ENCODE measurements at places on chromosomes 12 and 14.

DNA sequence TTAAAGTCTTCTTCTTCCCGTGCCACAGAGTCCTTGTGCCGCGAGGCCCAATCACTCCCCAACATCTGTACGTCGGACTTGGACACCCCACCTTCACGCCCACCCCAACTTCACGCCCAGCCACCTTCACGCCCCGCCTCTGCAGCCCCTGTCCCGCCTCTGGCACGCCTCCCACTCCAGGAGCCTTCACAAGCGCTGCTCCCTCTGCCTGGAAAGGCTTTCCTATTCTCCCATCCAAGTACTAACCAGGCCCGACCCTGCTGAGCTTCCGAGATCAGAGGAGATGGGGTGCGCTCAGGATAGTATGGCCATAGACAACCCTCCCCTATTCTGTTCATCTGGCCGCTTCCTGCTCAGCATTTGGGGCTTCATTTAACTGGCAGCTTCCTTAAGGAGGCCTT lies 17.3 kb upstream of the EIF5 start:
- DNase-seq: no peak

GRCh38 chr12:109232731-109233130 lies 76.4 kb downstream of the FOXN4 start:
- peak; percentile 13 for DNase-seq

DNA sequence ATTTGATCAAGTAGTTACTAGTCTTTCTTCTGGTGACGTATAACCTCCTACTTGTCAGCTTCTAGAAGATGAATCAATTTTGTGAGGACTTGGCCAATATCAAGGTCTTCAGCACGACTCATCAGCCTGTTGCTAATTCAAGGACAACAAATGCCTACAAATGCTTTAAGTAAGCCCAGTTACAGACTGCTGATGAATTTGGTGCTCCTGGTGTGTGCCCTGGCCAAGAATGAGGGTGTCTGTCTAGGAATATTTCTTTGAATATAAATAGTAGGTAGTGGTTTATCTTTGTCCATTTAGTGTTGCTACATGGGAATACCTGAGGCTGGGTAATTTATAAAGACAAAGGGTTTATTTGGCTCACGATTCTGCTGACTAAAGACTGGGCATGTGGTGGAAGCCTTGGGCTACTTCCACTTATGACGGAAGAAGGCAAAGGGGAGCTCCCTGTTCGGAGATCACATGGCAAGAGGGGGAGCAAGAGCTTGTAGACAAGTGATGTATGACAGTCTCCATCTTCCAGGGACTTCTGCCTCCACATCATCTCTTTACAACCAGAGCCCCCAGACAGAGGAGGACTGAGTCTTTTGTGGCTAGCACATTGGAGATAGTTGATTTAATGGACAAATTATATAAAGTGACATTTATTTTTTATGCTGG lies 180.2 kb downstream of the CRADD start:
- no peak for DNase-seq

DNA sequence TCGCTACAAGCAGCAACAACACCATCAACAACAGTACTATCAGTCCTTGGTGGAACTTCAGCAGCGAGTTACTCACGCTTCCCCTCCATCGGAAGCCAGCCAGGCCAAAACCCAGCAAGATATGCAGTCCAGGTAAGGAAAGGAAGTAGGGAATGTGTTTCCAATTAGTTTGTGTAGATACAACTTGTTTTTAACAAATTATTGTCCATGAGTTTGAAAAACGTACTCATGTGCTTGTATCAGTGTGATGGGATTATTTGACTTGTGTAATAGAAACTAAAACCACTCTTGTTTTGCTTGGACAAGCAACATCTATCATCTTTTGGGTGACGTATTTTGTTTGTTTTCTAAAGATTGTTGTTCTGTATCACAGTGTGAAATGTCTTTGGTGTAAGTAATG lies 137.9 kb downstream of the NAV3 start:
- peak; percentile 3 for DNase-seq

- no peak for DNase-seq
These were observed 69.7 kb downstream of the TSPAN11 start for GRCh38 chr12:30996255-30996654.

DNA sequence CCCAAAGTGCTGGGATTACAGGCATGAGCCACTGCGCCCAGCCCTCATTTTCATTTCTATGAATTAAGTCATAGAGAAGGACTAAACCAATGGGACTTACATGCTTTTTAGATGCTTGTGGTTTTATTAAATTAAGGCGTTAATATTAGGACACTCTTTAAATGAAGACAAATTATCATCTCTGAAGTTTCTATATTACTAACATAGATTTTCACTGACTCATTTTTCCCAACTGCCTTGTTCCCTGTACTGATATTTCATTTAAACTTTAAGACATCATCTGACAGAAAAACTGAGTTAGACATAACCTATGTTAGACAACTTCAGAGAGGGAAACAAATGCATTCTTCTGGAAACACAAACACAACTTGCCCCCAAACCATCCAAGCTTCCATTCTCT lies 99.8 kb downstream of the BTG1 start:
- DNase-seq: no peak

DNA sequence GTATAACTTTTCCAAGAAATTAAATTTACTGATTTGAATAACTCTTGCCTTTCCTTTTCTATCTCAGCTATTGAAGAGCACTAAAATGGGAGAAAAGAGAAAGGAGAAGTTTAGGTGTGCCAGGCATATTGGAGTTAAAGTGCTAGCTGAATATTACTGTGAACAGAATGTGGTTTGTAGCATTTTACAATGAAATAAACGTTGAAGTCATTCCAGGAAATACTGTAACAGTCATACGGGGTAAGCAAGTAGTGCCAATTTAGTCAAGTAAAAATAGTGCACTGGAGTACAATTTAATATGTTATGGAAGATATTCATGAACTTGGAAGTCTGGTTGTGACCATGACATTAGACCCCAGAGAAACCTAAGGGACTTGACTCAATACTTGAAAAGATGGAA lies 62.1 kb downstream of the E2F7 start:
- DNase-seq: no peak

DNA sequence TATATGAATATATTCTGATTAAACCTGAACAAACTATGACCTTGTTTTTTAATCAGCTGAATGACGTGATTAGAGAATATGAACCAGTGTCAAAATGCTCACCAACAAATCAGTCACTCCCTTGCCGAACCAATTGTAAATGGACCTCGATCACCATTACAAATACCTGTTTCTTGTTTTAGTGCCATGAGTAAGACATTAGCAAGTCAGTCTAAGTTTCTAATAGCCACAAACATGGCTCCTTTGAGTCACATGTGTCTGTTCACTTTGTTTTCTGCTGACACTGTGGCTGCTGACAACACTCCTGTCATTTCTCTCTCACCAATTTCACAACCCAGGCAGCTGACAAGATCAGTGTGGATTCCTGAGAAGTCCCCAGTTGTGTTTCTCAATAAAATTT lies 286.2 kb upstream of the MDGA2 start:
- DNase-seq: no peak

DNA sequence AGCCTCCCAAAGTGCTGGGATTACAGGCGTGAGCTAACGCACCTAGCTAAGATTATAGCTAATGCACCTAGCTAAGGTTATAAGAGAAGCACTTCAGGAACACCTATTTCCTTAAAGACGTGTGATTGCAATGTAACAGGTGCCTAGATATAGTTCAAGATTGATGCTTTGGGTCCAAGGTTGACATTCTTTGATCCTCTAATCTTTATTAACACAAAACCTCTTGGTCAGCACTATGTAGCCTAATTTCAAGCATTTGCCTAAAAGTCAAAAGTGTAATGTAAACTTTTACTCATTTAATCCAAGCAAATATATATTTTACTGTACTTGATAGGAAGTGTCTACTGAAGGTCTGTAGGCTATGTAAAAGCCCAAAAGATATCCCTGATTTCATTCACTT lies 36.5 kb downstream of the SCFD1 start:
- no peak for DNase-seq

GRCh38 chr12:15545334-15545733 lies 223.0 kb downstream of the PTPRO start:
- DNase-seq: no peak

DNA sequence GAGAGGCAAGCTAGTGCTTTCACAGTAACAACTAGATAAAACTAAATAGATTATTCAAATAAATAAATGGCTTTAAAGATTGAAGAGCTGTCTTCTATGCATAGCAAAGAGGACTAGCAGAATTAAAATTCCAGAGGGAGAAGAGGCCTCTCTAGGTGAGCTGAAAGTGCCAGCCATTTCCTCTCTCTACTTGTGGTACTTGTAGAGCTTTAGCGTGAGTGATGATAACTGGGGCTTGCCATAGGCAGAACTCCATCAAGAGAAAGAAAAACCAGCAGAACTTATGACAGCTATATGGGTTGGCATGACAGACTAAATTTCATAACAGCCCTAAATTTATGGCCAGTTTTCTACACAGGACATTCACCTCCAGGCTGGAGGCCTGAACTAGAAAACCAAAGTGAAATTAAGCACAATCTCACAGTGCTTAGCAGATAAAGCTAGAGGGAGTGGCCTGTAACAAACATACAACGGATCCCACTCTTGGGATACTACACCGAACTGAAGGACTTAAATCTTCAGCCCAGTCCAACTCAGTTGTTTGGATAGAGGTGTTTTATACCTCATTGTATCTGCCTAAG lies 11.0 kb downstream of the SPTLC2 start:
- DNase-seq: no peak

GRCh38 chr12:31002999-31003398 lies 70.7 kb upstream of the DDX11 start:
- no peak for DNase-seq

GRCh38 chr12:65675141-65675621 lies 149.1 kb upstream of the HMGA2 start:
- DNase-seq: no peak

DNA sequence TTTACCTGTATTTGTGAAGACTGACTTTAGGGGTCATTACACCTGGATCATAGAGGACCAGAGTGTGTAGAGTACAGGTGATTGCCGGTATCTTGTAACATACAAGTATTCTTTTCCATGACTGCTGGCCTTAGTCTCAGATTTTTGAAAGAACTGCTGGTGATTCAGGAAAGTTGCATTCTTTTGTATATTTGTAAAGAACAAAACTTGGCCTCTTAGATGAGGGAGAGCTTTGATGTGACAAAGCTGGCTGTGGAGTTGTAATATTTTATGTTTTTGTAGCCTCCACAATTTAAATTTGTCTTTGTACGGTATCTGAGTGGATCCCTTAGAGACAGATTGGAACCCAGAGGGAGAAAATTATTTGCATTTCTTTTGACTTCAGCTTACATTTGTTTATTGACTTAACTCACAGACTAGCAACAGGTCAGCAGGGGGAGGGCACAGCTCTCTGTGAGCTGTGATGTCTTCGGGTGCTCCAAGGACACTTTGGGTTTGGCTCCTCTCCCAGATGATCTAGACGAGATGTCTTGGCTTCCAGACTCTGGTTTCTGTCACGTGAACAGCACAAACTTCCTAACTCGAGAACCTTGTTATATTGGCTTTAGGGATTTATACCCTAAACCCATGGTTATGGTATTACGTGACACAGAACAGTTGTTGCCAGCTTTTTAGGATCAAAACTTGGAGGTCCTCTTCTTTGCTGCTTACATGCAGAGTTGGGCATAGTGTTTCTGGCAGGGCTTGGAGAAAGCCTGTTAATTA lies 65.9 kb downstream of the DAAM1 start:
- no peak for DNase-seq

GRCh38 chr12:3350432-3350831 lies 140.6 kb upstream of the PRMT8 start:
- no peak for DNase-seq

GRCh38 chr12:132441871-132442863 lies 47.8 kb upstream of the FBRSL1 start:
- DNase-seq: no peak

DNA sequence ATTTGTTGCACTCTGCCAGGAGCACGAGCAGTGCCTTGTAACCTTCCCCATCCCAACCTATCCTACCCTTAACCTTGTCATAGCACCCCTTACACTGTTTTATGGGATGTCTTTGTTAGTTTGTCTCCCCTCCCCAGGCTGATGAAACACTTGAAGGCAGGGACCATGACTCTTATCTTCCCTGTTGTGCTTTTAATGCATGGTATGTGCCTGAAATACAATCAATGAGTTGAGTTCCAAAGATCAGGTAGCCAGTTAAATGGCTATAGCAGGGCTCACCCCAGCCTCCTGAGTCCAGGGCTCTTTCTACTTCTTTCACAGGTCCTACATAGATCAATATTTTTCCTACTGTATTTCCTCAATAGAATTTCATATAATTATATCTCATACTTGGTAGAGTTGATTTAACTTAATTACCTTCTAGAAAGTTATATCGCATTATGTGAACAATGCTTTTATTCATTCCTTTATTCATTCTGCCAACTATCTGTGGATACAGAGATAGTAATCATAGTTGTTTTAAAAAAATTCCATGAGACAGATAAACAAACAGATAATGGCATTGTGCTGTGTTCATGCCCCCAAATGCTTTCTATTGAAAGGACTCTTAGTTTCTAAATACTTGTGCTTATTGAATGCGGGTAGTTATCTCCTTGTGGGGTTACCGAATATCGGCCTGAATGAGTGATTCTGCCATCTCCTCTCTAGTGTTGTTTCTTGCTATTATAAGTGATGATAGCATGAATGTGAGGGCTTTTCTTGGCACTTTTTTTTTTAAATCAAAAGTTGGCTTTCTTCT lies 347.4 kb downstream of the NPAS3 start:
- no peak for DNase-seq

- no peak for DNase-seq
These were observed 8.7 kb downstream of the TMEM253 start for GRCh38 chr14:21109377-21110138.

DNA sequence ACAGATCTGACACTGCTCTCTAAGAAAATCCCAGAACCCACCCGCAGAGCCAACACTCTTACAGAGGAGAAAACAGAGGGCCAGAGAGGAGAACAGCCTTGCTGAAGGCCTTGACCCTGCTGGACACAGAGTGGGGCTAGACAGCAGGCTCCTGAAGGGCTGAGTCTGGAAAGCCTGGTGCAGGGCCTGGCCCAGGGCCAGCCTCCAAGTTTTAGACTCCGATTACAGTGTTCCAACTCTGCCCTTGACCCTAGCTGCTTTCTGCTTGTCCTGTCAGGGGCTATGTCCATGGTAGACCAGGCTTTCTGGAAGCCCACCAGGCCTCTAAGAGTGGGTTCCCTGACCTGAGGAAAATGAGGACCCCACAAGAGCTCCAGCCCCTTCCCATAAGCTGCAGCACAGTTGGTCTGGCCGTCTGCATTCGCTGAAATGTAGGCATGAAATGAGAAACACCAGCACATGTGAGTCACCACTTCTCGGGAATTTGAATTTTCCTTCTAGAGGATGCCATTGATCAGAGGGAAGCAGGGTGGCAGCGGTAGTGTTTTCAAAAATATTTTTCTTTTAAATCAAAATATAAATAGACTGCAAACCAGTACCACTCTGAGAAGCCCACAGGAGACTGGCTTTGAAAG lies 154.4 kb downstream of the CALM1 start:
- no peak for DNase-seq

GRCh38 chr12:62116986-62117385 lies 143.2 kb upstream of the USP15 start:
- no peak for DNase-seq
